Vagina (tissue), 2 donors: ENCODE measurements at places on chromosomes 1 and 21.

- no peak for DNase-seq
Measured at GRCh38 chr1:21762022-21762404, 20.9 kb downstream of the USP48 start.

GRCh38 chr1:83516369-83516768, 482.6 kb downstream of the TTLL7 start:
- no peak for DNase-seq

DNA sequence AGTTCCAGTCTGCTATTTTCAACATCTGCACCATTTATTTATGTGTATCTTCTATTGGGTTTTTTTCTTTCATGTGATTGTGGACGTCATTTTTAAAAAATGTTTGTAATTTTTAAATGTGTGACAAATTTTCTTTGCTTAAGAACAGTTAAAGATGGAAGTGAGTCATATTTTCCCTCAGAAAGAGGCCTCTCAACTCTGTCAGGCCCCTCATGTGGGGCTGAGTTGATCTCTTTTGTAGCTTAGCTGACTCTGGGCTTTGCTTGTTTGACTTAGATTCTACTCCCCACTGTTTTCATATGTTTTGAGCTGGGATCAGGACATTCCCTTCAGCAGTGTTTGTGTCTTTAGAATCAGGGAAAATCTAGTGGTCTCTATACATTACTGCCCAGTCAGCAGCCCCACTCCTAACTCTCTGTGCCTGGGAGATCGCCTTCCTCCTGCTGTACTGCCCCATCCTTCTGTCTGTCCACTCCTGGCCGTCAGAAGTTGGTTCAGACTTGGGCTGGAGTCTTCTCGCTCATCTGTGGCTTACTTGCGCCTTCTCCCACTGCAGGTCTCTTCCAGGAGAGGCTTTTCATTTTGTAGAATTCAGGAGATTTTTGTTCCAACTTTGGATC, 137.4 kb downstream of the DYRK1A start:
- DNase-seq, result no peak

DNA sequence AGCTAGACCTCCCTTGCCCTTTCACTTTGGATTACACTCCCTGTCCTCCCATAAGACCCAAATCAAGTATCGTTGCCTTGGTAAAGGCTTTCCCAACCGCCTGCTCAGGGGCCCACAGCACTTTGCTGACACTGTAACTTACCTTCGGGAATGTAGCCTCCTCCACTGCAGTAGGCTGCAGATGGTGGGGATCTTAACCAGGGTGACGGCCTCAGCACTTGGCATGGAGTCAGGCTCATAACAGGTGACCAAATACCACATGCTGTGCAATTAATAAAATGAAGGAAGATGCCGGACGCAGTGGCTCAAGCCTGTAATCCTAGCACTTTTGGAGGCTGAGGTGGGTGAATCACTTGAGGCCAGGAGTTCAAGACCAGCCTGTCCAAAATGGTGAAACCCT, 88.7 kb upstream of the IRF2BP2 start:
- no peak for DNase-seq

DNA sequence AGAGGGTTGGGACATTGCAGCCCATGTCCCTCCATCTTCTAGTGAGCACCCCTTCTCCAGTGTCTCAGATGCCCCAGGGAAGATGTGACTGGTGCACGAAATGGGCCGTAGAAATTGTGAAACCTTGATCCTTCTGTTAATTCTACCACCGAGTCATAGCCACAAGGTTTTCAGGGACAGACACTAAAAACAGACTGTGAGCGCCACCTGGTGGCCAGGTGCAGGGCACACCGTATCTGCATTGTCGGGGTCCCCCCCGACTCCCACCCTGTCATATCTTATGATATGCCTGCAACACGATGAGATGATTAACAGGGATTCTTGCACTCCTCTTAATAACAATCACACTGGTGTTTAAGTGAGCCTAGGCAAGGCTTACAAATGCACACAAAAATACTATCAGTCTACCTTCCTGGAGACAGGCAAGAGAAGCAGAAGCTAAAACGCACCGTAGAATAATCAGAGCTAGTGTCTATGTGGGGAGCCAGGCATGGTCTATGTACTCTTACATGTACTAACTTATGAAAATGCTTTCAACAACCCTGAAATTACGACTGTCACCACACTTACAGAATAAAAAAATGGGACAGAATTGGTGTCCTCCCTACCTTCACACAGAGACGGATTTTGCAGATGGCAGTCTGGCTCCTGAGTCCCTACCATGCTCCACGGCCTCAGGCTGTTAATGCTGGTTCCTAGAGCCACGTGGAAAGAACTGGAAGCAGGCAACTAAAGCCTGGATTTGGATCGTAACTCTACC, 57.9 kb downstream of the FHAD1 start:
- no peak for DNase-seq

DNA sequence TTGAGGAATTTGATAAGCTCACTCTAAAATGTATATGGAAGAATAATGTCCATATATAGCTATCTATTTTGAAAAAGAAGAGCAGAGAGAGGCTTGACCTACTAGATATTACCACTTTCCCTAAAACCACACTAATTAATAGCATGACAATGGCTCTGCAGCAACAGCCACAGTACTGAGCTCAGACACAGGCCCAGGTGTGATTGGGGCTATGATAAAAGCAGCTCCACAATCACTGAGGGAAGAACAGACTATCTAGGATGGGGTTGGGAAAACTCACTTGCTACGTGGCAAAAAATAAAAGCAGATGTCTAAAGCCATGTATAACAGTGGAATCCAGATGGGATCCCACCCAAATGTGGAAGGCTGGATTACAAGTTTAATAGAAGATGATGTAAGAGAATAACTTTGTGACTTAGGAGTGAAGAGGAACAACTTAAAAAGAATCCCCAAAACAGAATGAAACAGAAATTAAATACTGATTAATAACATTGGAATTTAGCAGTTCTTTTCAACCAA, 80.8 kb upstream of the RAB4A start:
- DNase-seq, result no peak

DNA sequence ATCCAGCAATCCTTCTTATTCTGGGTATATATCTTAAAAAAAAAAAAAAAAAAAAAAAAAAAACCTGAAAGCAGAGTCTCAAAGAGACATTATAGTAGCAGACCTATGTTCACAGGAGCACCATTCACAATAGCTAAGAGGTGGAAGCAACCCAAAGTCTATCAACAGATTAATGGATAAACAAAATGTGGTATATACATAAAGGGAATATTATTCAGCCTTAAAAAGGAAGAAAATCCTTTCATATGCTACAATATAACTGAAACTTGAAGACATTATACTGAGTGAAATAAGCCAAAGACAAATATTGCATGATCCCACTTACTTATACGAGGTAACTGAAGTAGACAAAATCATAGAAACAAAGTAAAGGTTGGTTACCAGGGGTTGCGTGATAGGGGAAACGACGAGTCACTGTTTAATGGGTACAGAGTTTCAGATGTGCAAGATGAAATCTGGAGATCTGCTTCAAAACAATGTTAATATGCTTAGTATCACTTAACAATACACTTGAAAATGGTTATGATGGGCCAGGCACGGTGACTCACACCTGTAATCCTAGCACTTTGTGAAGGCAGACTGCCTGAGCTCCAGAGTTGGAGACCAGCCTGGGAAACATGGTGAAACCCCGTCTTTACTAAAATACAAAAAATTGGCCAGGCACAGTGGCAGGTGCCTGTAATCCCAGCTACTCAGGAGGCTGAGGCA, 29.5 kb downstream of the PIK3R3 start:
- no peak for DNase-seq

DNA sequence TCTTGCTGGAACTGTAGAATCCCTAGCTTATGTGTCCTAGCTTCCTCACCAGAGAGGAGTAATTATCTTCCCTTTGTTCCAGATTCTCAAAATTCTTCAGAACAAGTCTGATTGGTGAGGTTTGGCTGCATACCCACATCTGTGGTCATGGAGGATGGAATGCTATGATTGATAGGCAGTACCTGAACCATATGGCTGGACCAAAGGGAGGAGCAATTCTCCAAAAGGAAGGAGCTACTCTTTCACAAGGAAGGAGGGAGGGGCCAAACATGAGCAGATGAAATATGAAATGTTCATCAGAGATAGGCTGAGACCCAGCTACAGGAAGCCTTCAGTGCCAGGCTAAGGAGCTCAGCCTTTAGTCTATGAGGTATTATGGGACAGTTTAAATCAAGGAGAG, 5.0 kb upstream of the RNF19B start:
- DNase-seq, result no peak

GRCh38 chr1:231519166-231519565, 9.3 kb upstream of the TSNAX start:
- no peak for DNase-seq

- no peak for DNase-seq
Measured at GRCh38 chr1:225425201-225425786, 2.5 kb downstream of the LBR start.

DNA sequence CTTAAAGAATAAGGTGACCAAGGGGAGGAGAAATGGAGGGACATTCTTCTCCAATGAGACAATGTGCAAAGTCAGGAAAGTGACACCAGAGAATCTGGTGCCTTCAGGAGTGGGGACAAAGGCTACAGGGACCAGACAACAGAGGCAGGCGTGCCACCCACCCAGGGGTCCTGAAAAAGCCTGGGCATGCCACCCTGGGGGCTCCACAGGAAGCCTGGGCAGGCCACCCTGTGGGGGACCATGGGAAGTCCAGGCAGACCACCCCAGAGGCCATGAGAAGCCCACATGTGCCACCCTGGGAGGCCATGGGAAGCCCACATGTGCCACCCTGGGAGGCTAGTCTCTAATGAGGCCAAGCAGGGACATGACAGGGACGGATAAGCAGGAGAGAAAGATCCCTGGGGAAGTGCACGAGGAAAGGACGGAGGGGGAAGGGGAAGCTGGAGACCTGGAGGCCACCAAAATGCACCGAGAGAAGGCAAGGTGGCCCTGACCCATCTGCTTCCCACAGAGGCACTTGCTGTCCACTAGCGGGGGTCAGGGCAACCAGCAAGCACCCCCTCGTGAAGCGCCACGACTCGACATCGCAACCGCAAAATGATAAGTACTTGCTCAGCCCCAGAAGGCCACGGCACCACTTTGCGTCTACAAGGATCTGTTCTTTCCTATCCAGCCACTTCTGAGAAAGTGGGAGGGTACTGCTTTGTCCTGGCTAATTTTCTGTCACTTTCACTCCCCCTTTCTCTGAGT, 7.2 kb upstream of the PDE9A start:
- DNase-seq, result no peak

DNA sequence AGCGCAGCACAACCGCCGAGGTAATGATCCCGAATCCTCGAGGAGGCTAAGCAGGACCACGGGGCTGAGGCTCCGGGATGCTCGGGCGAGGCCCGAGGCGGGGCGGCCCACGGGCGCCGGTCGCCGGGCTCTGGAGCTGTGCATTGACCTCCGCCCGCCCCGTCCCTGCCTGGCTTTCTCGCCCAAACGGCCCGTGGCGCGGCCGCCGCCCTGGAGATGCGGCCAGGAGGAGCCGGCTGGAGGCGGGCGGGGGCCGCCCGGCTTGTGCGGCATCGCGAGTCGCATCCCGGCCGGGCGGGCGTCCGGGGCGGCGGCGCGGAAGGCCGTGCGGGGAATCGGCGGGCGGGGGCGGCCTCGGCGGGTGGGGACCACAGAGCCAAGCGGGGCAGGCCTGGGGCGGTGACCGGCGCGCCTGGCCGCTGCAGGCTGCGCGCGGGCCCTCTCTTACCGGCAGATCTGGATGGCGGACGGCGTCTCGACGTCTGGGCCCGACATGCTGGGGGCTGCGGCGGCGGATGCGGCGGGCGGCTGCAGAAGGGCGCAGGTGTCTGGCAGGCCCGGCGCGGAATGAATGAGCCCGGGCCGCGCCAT, 663 bp downstream of the ACOT7 start:
- DNase-seq, result no peak

DNA sequence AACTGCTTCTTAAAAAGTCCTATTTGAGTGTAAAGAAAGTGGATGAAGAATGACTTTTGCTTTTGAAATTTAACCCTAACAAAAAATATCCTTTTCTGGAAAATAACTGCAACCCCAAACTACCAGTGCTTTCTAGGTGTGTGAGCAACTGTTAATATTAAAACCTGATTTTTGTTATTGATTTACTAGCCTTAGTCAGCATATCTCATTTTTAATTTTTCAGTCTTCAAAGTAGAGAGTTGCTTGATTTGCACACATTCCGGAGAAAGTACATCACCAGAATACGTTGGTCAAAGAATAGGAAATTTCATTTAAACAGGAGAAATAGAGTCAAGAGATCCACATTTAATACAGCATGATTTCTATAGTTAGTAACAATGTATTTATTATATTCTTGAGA, 141.8 kb upstream of the ADAMTS5 start:
- DNase-seq, result no peak

DNA sequence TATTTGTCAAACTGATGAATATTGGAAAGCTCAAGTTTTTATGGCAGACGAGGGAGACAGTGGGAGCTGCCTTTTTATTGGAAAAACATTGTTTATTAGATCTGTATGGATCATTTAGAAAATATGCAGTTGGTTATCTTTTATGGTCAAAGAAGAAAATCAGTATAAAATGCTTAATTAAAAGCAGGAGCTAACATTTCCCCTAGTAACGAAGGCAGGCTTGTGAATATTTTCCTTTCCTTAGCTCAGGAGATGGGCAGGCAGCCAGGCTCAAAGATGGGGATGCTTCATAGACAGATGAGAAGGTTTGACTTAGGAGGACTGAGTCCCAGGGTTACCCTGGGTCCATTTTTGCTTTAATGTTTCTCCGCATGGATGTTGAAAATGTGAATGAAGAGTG, 26.0 kb downstream of the ROR1 start:
- no peak for DNase-seq

DNA sequence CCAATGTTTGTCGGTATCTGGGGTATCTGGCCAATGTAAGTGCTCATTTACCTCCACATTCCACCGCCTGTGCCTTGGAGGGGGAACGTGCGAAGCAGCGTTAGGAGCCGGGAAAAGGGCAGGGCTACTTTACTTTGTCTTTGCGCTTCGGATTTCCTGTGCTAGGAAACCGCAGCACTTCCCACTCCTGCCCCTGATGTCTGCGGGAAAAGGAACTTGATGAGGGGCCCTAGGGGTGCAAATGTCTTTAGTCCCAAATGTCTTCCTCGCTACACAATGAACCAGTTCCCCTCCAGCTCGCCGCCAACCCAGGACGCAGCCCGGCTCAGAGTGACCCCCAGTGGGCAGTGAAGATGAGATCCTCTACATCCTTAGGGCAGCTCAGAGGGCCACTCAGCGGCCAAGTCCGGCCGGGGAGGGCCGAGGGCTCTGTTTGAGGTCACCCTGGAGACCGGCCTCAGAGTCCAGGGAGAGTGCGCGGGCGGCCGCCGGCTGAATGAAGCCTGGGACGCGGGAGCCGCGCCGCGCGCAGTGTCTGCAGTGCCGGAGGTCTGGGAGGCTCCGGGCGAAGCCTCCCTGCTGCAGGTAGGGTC, at the start of gene DYNLT5:
Gene DYNLT5 (plus strand): TSS at position 460 of the 593 bp plus-strand sequence. CDS start 2,200 bp downstream, outside the sequence.
- no peak for DNase-seq
